CD4-positive, alpha-beta T cell treated with Interleukin-4 for 4 hours (primary cell): ENCODE measurements at places on chromosomes 11 and 22.
A peak's percentile ranks its signal among the peaks of the same experiment; 100 is the strongest.

- no peak for DNase-seq
Measured at GRCh38 chr22:31627223-31627731, 34.7 kb downstream of the PISD start.

- no peak for DNase-seq
Measured at GRCh38 chr11:115129473-115130289, 374.5 kb downstream of the CADM1 start.

GRCh38 chr11:34941688-34942087, 25.3 kb downstream of the PDHX start:
- no peak for DNase-seq

DNA sequence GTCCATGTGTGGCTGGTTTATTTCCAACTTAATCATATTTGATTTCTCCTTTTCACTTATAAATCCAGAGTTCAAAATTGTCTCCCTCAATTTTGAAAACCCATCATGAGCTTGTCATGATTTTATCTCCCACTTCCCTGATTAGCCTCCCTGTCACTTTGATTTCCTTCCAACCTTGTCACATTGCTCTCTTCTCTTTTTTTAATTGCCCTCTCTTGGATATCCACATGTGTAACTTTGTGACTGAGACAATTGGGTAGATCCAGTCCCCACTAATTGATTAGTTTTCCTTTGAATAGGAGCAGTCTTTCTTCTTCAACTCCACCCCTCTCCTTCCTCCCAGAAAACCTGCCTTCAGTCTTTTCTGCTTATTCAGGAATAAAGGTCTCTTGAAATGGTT, 2.4 kb downstream of the TEF start:
- no peak for DNase-seq

GRCh38 chr11:99973993-99974392, 713.1 kb upstream of the ARHGAP42 start:
- DNase-seq: no peak

DNA sequence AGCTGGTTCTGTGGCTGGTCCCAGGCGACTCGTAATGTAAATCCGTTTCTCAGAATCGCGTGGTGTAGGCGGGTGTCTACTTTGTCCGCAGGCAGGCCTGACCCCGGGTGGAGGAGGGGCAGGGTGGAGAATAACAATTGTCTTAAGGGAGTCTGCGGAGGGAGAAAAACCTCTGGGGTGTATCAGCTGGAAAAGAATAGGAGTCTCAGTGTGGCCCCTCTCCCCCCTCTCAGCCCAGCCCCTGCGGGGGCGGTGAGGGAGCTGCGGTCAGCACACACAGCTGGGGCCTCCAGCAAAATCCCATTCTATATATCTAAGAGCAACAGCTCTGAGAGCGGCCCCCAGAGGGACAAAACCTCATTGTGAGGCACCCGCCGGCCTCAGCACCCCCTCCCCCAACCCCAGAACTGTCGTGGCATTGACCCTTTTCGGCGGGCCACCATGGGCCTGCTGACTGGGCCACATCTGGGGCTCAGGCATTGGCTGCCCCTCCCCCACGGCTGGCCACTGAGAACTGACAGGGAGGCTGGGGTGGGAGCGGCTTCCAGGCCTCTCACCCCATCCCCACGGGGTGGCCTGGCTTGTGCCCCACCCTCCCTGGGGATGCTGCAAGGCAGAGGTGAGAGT, 2.7 kb upstream of the MYRF start:
- DNase-seq: no peak

DNA sequence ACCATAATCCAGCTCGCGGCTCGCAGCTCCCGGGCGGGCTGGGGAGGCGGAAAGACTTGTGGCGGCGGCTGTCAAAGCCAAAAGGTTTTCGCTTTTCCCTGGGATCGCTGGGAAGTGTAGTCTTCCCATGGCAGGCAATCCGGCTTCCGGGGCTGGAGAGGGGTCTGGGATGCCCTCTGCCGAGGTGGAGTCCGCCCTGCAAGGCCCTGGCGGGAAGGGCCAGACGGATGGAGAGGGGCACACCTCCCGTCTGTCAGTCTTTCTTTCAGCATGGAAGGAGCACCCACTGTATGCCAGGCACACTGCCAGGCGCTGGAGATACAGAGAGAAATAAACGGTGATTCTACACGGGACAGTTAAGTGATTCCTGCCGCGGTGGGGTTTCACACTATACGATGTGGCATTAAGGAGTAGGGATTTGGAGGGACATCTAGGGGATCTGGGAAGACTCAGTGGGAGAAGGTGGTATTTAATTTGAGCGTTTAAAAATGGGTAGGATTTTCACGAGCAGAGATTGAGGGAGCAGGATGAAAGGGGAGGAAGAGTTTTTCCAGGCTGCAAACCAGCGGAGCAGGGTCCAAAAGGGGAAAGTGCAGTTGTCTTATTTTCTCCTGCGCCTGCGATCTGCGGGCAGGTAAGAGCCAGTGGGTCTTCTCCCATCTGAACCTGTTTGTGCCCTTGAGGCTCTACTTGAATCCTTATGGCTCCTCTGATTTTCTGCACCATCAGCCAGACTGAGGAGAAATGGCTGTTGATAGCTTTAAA, at the start of gene BACE1:
Gene BACE1, minus strand, starts transcription at position 60 of the 765 bp plus-strand sequence. CDS start 461 bp downstream, outside the sequence.
- peak; percentile 12 for DNase-seq
